ENCODE measurements at places on chromosomes 1 and 21. TPM values are rescaled to one million over a fixed set of nuclear protein-coding genes. Genes with fewer than 3 reads are reported as not detected.
A peak's percentile ranks its signal among the peaks of the same experiment; 100 is the strongest.

BSND gene
- total RNA-seq = not detected

DNA sequence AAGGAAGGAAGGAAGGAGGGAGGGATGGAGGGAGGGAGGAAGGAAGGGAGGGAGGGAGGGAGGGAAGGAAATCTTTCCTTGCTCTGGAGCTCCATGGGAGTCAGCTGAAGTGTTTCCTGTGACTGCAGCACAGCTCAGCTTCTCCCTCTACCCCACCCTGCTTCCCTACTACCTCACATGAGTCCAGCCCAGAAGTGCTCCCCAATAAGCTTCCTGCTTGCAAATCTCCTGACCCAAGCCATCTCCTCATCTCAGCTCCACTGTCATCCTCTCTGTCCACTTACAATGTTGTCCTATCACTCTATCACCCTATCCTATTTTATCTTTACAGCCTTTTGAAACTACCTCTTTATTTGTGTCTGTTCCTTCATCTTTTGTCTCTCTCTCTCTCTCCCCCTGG, 52.9 kb upstream of the SSBP3 start:
- DNase-seq = no peak
- H3K27ac ChIP-seq = peak overlapping the region; percentile 42
- H3K27me3 ChIP-seq = no peaks in the 10 kb centered on the region
- H3K4me3 ChIP-seq = no peak overlapping the region

PGM1 gene
- total RNA-seq = 12.6 TPM

DNA sequence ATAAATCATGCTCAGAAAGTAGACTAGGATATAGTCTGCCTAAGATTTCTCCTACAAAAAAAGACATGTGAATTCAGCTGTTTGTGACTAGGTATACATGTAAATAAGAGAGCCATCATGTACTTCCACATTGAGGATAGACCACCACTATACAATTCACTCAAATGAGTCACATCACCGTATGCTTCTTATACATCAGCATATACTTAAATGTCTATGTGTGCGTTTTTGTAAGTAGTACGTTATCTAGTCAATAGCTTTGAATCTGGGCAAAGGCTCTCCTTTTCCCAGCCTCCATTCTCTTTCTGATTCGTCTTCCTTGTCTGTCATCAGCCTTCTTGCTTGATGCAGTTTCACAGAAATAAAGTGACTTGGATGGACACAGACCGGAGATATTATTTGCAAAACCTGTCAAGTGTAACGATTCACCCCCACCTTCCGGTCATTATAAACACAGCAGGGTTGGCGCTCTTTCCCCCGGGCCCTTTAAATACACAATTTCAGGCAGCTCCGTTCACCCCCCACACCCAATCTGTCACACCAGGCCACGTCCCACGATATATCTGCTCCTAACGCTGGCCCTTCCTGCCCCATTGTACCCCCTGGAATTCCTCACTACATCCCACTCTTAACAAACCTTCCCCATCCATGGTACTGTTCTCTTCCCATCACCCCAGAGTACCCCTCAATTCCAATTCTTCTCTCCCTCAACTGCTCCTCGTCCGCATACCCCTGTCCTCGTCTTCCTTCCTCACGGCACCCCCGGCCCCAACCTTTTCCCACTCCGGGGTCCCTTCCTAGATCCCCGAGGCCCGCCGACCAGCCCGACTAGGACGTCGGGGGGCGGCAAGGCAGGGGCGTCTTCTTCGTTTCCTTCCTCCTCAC, 636 bp downstream of the VAMP4 start:
- peak overlapping the region; percentile 95 for H3K27ac ChIP-seq
- peaks cover 50% of the 10 kb centered on the region for H3K4me1 ChIP-seq
- H3K4me3 ChIP-seq = peak overlapping the region; percentile 92
- peak; percentile 17 for DNase-seq
- H3K36me3 ChIP-seq = peaks cover 21% of the 10 kb centered on the region

RHBDL2 gene
- not detected for total RNA-seq

KCNT2 gene
- not detected for total RNA-seq

DNA sequence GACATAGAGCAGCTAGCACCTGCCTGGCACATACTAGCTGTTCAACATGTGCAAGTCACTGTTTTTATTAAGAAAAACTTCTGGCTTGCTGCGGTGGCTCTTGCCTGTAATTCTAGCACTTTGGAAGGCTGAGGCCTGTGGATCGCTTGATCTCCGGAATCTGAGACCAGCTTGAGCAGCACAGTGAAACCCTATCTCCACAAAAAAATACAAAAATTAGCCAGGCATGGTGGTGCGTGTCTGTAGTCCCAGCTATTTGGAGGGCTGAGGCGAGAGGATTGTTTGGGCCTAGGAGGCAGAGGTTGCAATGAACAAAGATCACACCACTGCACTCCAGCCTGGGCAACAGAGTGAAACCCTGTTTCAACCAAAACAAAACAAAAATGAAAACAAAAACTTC, 27.7 kb upstream of the C8B start:
- H3K4me3 ChIP-seq = no peak overlapping the region
- DNase-seq = no peak
- no peaks in the 10 kb centered on the region for H3K27me3 ChIP-seq
- H3K27ac ChIP-seq = no peak overlapping the region
- H3K36me3 ChIP-seq = no peaks in the 10 kb centered on the region

- H3K27me3 ChIP-seq = peaks cover 39% of the 10 kb centered on the region
- DNase-seq = peak; percentile 29
- peaks cover 47% of the 10 kb centered on the region for H3K4me1 ChIP-seq
These were observed 2.2 kb upstream of the FOXD3 start for GRCh38 chr1:63320022-63320721.

SNRNP40 gene
- 48.3 TPM for total RNA-seq

DNA sequence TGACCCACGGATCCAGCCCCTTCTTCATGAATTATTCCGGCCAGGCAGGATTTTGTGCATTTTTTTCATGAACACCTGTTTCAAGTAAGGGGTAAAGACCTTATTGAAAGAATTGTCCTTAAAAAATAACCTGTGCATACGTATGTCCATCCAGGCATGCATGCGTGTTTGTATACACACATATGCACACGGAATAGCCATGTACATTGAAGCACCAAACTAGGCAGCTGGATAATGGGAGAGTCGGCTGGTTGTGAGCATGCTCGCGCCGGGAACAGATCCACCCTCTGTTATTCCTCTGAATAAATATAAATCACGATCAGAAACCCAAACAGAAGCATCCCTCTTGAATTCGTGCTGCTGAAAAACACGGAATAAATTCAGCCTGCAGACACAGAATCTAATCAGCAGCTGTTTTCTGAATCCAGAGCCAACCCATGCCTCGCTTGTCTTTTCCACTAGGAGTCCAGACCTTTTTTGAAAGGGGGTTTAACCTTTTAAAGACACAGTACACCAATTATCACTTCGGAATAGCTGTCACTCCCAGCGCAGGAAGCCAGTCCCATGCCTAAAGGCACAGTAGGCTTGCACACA, at the start of gene HIVEP3:
HIVEP3 (minus strand) TSS at position 473 of the 594 bp plus-strand sequence.
- H3K27me3 ChIP-seq = no peaks in the 10 kb centered on the region
- no peaks in the 10 kb centered on the region for H3K36me3 ChIP-seq
- peak within 1 kb of the TSS; percentile 90 for H3K4me3 ChIP-seq
- DNase-seq = no peak

DNA sequence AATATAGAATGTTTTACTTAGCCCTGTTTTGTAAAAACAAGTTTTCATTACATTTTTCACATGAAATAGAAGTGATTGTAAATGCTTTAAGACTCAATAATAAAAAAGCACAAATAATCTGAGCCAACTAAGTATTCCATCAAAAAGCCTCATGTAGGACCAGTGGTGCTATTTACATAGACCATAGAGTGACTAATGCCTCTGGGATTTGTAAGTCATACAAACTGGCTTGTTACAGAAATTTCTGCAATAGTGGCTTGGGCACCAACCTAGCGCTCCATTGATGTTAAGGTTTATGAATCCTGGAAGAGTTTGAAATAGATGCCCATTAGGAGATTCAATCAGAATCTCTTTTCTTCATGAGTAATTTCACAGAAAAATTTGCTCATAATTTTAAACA, 31.9 kb downstream of the ZMYM1 start:
- H3K36me3 ChIP-seq = peaks cover 5% of the 10 kb centered on the region
- H3K4me3 ChIP-seq = no peak overlapping the region
- no peaks in the 10 kb centered on the region for H3K27me3 ChIP-seq
- H3K4me1 ChIP-seq = no peaks in the 10 kb centered on the region

- no peaks in the 10 kb centered on the region for H3K27me3 ChIP-seq
- H3K36me3 ChIP-seq = no peaks in the 10 kb centered on the region
- DNase-seq = no peak
- no peak overlapping the region for H3K4me3 ChIP-seq
- H3K27ac ChIP-seq = no peak overlapping the region
- H3K4me1 ChIP-seq = no peaks in the 10 kb centered on the region
These were observed 111.3 kb upstream of the SAMSN1 start for GRCh38 chr21:14657241-14658008.

DNA sequence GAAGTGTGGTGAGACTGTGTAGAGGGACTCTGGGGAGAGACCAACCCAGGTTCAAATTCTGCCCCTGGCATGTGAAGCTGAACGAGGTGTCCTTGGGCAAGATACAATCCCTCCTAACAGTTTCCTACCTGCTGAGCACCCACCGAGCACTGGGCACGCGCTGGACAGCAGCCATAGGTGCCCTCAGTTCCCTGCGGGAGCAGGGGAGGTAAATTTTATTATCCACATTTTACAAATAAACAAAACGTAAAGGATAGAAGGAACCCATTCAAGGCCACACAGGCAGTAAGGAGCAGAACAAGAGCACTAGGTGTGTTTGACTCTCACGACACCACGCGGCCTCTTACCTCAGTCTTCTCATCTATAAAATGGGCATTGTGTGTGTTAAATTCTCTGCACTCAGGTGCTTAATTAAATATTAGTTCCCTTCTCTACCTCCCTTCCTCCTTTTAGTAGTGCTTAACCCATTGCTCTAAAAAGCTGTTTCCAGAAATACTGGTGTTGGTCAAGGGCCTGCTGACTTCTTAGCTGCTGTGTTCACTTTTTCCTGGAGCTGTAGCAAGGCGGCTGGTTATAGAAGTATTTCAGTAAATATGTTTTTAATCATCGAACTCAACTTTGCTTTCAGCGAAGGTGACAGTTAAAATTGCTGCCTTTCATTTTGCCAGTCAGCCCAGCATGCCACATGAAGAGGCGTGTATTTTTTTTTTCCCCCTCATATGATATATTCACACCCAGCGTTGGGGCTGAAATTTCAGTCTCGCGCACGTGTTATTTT, 41.6 kb downstream of the PGBD5 start:
- H3K4me1 ChIP-seq = no peaks in the 10 kb centered on the region
- DNase-seq = no peak
- H3K27me3 ChIP-seq = no peaks in the 10 kb centered on the region
- no peak overlapping the region for H3K27ac ChIP-seq

- peak; percentile 94 for DNase-seq
- peak overlapping the region; percentile 61 for H3K4me3 ChIP-seq
- peak overlapping the region; percentile 99 for H3K27ac ChIP-seq
- no peaks in the 10 kb centered on the region for H3K27me3 ChIP-seq
- peaks cover 56% of the 10 kb centered on the region for H3K4me1 ChIP-seq
These were observed 72.9 kb downstream of the SKI start for GRCh38 chr1:2300851-2301606.

DNA sequence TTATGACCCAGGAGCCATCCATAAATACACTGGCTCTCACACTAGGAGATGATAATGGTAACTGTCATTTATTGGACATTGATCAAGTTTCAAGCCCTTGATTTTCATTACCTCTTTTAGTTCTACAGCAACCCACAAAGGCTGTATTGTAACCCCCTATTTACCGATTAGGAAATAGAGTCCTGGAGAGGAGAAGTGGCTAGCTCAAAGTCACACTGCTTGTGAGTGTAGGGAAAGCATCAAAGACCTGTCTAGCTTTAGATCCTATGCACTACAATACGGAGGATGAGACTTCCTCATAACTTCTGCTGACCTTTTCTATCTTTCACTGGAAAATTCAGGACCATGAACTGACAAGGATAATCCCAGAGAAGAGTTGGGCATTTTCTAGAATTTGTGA, 115.2 kb downstream of the LMX1A start:
- peaks cover 20% of the 10 kb centered on the region for H3K27me3 ChIP-seq
- no peaks in the 10 kb centered on the region for H3K36me3 ChIP-seq
- no peaks in the 10 kb centered on the region for H3K4me1 ChIP-seq
- no peak overlapping the region for H3K4me3 ChIP-seq
- no peak for DNase-seq

DNA sequence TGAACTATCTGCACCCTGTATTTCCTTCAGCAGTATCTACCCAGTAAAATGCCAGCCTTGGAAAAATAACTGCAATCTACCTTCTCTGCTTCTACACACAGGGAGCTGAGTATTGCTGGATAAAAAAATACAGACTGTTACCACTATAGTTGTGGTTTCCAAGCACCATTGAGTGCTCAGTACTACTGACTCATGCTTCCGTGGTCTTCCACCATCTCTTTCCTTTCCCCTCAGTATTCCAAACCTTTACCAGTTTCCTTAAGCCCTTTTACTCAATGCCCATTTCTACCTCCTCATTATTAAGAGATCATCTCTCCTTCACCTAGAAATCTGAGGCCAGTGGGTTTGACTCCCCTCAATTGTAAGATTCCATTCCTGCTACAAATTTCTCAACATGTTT, 23.8 kb downstream of the GLMN start:
- H3K27me3 ChIP-seq = no peaks in the 10 kb centered on the region
- no peak overlapping the region for H3K27ac ChIP-seq
- no peak overlapping the region for H3K4me3 ChIP-seq

PIGR gene
- total RNA-seq = not detected

DNA sequence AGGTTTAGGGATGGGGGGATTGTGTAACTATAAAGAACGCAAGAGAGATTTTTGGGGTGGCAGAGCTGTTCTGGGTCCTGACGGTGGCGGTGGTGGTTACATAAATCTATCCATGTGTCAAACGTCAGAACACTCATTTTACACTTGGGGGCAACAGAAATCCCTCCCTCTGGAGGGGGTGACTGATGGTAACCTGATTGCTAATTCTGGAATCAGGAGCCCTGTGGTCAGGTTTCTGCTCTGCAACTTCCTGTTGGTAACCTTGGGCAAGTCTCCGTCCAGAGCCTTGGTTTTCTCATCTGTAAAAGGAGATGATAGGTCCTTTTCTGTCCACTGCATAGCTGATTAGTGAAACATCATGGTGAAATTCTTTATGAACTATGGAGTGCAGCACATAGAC, 40.9 kb downstream of the ALPL start:
- H3K4me3 ChIP-seq = no peak overlapping the region
- H3K27ac ChIP-seq = no peak overlapping the region
- DNase-seq = no peak
- peaks cover 2% of the 10 kb centered on the region for H3K27me3 ChIP-seq

DNA sequence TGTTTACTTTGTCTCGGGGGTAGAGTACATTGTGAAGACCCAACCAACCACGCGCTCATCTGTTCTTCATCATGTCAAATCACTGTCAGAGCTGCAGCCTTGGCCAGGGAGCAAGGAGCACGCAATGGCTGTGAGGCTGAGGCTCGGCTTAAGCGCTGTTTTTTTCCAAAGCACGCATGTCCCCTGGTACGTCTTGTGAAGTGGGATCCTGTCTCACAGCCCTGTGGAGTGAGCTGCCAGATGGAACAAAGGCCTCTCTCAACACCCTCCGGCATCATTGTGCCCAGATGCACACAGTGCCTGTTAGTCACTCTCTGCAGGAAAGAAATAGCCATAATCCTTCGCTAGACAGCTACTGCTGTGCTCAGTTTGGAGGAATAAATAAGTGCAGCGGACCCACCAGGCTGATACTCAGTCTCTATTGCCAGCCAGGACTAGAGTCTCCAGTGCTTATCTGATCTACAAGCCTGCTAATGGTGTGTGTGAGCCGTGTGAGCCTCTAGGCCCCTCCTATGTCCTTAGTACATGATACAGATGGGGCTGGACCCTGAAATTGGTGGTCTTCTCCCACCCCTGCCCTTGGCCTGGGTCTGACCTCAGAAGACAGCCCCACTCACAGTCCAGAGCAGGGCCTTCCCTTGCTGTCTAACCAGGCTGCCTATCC, 91.3 kb upstream of the COA6 start:
- no peak for DNase-seq
- no peak overlapping the region for H3K4me3 ChIP-seq
- H3K27ac ChIP-seq = no peak overlapping the region
- H3K36me3 ChIP-seq = no peaks in the 10 kb centered on the region

All from CD4-positive, CD25-positive, alpha-beta regulatory T cell (primary cell).